ENCODE measurements at places on chromosomes 6 and 20.

GRCh38 chr6:108114841-108115597 lies 40.5 kb upstream of the OSTM1 start:
- DNase-seq, result no peak

DNA sequence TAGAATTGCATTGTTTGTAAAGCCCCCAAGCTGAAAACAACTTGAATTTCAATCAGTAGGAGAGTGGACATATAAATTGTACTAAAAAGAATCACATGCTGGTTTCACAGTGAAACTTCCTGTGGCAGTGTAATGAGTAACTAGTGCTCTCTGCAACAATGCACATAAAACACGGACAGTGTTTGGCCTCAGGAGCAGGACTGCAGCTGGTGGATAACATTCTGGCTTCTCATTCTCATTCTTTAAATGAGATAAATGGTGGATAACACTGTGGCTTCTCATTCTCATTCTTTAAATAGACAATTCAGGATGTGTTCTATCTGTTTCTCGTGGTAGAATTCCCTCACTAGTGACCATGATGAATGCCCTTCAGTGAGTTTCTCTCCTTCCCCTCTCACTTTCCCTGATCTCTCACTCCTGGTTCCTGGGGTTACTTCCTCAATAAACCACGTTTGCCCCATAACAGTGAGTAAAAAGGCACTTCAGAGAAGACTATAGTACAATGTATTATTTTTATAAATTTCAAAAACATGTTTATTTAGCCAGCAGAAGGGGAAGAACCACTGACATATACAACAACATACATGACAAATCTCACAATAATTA lies 59.9 kb downstream of the SLC22A2 start:
- DNase-seq, result no peak

- DNase-seq, result no peak
Measured at GRCh38 chr6:164792666-164793065, 516.7 kb downstream of the C6orf118 start.

GRCh38 chr6:90714319-90714718 lies 127.4 kb upstream of the MAP3K7 start:
- DNase-seq, result no peak

- DNase-seq, result no peak
Measured at GRCh38 chr6:14170128-14170527, 52.6 kb downstream of the CD83 start.

DNA sequence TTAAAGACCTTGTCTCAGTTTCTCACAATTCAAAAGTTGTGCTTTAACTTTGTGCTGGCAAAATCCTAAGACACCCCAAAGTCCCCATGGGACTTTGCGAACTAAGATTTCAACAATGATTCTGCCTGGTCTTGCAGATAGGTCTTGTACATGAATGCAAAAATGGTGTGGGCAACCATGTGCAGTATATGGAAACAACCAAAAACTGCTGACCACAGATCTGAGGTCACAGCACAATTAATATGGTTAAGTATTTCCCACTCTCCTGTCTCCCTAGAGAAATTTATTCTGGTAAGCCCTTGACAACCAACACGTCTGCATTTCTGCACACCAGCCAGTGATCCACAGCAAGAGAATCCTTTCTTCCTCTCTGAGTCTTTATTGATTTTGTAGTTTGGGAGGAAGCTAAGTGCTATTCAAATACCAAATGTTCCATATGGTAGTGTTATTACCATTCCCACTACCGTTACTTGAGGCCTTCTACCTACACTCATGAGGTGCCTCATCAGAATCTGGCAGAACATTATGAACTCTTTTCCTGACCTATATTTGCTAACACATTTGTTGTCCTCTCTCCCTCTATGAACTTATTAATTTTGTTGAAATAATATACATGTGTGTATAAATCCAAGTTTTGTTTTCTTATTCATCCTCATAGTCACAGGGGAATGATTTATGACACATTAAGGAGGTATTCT lies 178.7 kb downstream of the ATXN1 start:
- DNase-seq, result no peak

DNA sequence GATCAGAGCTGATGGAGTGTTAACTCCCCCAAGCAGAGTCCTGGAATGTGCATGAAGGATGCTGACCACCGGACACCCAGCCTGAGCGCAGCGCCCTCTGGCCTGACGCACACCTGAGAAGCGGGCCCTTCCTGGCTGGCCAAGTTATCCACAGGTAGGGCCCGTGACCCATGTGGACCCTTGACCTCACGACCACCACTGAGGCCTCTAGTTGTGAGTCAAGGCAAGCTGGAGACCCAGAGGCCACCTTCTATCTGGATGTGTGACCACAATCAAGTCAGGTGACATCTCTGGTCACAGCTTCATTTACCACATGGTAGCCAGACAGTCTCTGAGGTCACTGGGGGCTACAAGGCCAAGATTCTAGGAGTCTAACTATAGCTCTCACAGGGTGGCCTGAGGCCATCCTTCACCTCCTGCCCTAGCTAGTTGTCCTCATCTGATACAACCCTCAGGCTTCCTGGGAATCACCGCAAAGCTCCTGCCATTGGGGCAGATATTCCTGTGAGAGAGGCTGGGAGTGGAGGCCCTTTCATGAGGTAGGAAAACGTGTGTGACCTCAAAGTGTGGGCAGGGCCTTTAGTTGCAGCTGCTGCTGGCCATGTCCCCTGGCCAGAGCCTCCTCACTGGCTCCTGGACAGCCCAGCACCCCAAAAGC lies 53.1 kb downstream of the DSTN start:
- no peak for DNase-seq

GRCh38 chr6:159513074-159513720 lies 179.8 kb downstream of the SOD2 start:
- no peak for DNase-seq

DNA sequence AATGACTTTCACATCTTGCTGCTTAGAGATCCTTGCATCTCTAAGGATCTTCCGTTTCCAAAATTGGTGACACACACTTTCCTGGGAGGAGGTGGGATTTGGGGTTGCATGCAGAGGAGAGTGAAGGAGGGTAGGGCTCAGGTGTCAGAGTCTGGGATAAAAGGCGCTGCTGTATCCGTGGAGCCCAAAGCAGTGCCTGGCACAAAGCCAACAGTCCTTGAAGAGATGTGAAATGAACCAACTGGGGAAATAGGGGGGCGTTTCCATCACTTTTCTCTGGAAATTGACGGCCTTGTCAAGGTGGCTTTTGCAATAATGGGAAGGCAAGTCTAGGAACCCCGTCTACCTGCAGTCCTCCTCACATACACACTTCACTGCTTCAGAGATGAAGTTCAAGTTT lies 59.5 kb upstream of the NELFCD start:
- no peak for DNase-seq

- DNase-seq, result peak; percentile 43
Measured at GRCh38 chr20:40689100-40689942, at the start of gene MAFB. Gene MAFB, minus strand, starts transcription at chr20:40689236. Its CDS starts 386 bp downstream, at chr20:40688850.

DNA sequence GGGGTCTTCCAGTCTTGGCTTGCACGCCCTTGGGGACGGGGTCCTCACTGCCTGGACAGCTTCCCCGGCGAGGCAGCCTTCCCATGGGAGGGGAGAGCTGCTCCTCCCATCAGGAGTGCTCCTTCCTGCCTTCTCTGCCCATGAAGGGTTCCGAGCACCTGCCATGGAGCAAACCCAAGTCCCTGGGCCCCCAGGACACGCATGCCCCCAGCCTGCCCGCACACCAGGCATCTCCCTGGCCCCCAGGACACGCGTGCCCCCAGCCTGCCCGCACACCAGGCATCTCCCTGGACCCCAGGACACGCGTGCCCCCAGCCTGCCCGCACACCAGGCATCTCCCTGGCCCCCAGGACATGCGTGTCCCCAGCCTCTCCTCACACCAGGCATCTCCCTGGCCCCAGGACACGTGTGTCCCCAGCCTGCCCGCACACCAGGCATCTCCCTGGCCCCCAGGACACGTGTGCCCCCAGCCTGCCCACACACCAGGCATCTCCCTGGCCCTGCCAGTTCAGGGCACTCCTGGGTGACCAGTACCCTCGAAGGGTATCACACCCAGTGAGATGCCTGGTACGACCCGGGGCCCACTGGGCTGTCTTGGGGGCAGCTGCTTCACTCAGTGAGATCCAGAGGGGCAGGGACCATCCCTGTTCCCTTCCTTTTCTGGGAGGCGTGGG lies 21.7 kb downstream of the COL20A1 start:
- DNase-seq, result no peak

GRCh38 chr6:105163183-105163582 lies 16.6 kb downstream of the POPDC3 start:
- no peak for DNase-seq

GRCh38 chr6:131979515-131980337 lies 28.6 kb upstream of the CCN2 start:
- DNase-seq, result no peak

GRCh38 chr6:13172291-13172690 lies 156.0 kb downstream of the TBC1D7 start:
- DNase-seq, result no peak

DNA sequence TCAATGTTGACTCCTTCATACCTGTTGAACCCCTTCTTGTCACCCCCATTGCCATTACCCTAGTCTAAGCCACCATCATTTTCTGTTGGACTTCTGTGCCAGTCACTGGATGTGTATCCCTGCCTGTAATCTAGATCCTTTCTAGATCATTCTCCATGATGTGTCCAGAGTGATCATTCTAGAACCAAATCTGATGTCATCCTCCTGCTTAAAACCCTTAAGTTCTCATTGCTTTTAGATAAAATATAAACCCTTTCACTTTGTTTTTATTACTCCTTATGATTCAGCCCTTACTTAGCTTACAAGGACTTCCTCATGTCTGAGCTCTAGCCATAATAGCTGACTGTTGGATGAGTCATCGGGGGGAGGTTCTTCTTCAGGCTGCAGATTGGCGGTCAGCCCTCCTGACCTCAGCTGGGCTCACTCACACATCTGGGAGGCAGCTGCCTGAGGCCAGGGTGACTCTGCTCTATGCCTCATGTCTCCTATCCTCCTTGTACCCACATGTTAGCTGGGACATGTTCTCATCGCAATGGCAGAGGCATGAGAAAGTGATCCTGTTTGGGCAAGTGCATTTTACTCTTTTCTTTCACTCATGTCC lies 287.6 kb downstream of the ESR1 start:
- DNase-seq, result no peak

- DNase-seq, result peak; percentile 35
Measured at GRCh38 chr20:49713753-49714712, at the start of gene B4GALT5. Gene B4GALT5, minus strand, starts transcription at chr20:49713878. Its CDS starts 188 bp downstream, at chr20:49713690.

- no peak for DNase-seq
Measured at GRCh38 chr6:87701344-87701675, 723 bp downstream of the AKIRIN2 start.

- DNase-seq, result no peak
Measured at GRCh38 chr20:40978761-40979160, 49.9 kb upstream of the TOP1 start.
